ENCODE measurements at places on chromosomes 2 and 18. TPM values are rescaled to one million over a fixed set of nuclear protein-coding genes. Genes with fewer than 3 reads are reported as not detected.

GRCh38 chr2:221334481-221335218 lies 237.5 kb downstream of the EPHA4 start:
- no peak overlapping the region for H3K27ac ChIP-seq
- no peaks in the 10 kb centered on the region for H3K27me3 ChIP-seq
- no peaks in the 10 kb centered on the region for H3K4me1 ChIP-seq
- no peak overlapping the region for H3K4me3 ChIP-seq
- no peaks in the 10 kb centered on the region for H3K36me3 ChIP-seq

- no peak for DNase-seq
- H3K4me3 ChIP-seq = no peak overlapping the region
- H3K27ac ChIP-seq = no peak overlapping the region
- no peaks in the 10 kb centered on the region for H3K4me1 ChIP-seq
These were observed 481.9 kb upstream of the SETBP1 start for GRCh38 chr18:44198612-44199284.

SKOR2 gene
- not detected for total RNA-seq

DNA sequence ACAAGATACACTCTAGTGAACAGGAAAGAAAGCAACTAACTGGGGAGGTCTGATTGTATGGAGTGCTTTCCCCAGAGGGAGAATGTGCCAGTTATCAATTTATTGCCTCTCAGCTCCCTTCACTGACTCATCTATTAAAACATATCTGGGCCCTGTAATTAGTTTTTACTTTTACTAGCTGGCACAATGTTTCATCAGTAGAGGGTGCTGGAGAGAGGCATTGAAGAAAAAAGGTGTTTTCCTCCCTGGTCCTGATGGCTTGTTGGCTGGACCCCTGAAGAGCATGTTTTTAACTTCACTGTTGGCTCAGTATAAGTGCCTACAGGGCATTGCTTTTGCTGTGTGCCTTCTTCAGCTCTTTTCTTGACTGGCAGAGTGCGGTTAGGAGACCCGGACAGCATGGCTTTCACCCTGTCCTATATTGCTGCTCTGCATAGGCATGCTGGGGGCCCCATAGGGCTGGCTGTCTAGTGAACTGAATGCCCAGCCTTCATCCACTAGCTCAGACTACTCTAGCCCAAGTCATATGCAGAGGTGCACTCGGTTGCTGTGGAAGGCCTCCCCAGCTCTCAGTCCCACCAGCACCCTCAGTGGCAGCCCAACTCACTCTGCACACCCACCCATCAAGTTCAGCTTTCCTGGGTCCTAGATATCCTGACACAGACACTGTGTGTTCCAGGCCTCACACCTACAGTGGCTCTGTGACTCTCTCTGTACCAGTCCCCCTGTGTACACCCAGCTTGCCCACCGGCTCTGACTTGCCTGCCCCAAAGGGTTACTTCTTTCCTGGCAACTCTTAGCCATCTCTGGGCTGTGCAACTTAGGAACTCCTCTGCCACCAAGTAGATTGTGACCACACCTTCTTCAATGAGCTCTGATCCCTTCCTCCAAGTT lies 62.3 kb upstream of the ACYP2 start:
- no peak for DNase-seq
- H3K36me3 ChIP-seq = no peaks in the 10 kb centered on the region
- H3K4me1 ChIP-seq = no peaks in the 10 kb centered on the region
- H3K4me3 ChIP-seq = no peak overlapping the region
- H3K27me3 ChIP-seq = no peaks in the 10 kb centered on the region

- no peak for DNase-seq
- peaks cover 28% of the 10 kb centered on the region for H3K36me3 ChIP-seq
- no peaks in the 10 kb centered on the region for H3K4me1 ChIP-seq
These were observed 17.0 kb downstream of the THNSL2 start for GRCh38 chr2:88187038-88187676.

- H3K27ac ChIP-seq = peak overlapping the region; percentile 62
- no peak for DNase-seq
- no peaks in the 10 kb centered on the region for H3K27me3 ChIP-seq
These were observed 634.9 kb upstream of the PIK3C3 start for GRCh38 chr18:41320100-41320499.

GALNT14 gene
- 29.0 TPM for total RNA-seq

- no peak overlapping the region for H3K27ac ChIP-seq
- H3K27me3 ChIP-seq = no peaks in the 10 kb centered on the region
- H3K36me3 ChIP-seq = no peaks in the 10 kb centered on the region
- H3K4me1 ChIP-seq = no peaks in the 10 kb centered on the region
- DNase-seq = no peak
These were observed 136.9 kb upstream of the THSD7B start for GRCh38 chr2:136628490-136628889.

ALLC gene
- total RNA-seq = not detected

GRCh38 chr2:221716426-221717303 lies 144.6 kb upstream of the EPHA4 start:
- no peak for DNase-seq
- H3K4me3 ChIP-seq = no peak overlapping the region
- no peaks in the 10 kb centered on the region for H3K4me1 ChIP-seq
- H3K27me3 ChIP-seq = no peaks in the 10 kb centered on the region
- H3K36me3 ChIP-seq = no peaks in the 10 kb centered on the region

FZD7 gene
- total RNA-seq = 2.6 TPM

IL1RN gene
- total RNA-seq = 1,539 TPM

- no peak overlapping the region for H3K4me3 ChIP-seq
- no peak for DNase-seq
- H3K4me1 ChIP-seq = no peaks in the 10 kb centered on the region
- H3K36me3 ChIP-seq = no peaks in the 10 kb centered on the region
- H3K27me3 ChIP-seq = no peaks in the 10 kb centered on the region
These were observed 50.6 kb upstream of the FMNL2 start for GRCh38 chr2:152284398-152284797.

- H3K27ac ChIP-seq = no peak overlapping the region
- no peak overlapping the region for H3K4me3 ChIP-seq
- H3K36me3 ChIP-seq = no peaks in the 10 kb centered on the region
- no peak for DNase-seq
- H3K27me3 ChIP-seq = no peaks in the 10 kb centered on the region
These were observed 5.3 kb upstream of the PLCL1 start for GRCh38 chr2:197799068-197799467.

ST8SIA5 gene
- total RNA-seq = not detected

DNA sequence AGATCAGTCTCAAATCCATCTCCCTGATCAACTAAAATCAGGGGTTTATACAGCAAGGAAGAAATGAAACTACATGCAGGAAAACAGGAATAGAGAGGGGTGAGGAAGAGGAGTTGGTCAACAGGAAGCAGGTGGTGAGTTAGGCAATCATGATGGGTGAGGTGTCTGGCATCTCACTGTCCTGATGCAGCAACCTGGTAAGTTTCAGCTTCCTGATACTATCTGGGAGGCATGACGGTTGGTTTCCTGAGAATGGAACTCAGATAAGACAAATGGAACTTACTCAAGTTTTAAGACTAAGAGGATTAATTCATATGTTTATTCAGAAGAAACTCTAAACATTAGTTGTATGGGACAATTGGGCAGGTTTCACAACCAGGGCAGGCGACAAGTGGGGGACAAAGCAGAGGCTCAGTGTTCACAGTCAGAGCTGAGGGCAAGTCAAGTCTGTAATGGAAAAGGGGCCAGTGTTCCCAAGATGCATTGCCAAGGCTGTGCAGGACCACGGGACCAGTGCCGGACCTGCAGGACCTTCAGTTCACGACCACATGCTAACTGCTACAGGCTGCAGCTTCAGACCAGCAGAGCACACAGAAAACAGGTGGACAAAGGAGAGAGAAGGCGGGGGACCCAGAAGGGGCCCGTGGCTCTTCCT lies 17.7 kb upstream of the GALM start:
- H3K27me3 ChIP-seq = no peaks in the 10 kb centered on the region
- H3K27ac ChIP-seq = no peak overlapping the region
- DNase-seq = no peak
- no peak overlapping the region for H3K4me3 ChIP-seq

DNA sequence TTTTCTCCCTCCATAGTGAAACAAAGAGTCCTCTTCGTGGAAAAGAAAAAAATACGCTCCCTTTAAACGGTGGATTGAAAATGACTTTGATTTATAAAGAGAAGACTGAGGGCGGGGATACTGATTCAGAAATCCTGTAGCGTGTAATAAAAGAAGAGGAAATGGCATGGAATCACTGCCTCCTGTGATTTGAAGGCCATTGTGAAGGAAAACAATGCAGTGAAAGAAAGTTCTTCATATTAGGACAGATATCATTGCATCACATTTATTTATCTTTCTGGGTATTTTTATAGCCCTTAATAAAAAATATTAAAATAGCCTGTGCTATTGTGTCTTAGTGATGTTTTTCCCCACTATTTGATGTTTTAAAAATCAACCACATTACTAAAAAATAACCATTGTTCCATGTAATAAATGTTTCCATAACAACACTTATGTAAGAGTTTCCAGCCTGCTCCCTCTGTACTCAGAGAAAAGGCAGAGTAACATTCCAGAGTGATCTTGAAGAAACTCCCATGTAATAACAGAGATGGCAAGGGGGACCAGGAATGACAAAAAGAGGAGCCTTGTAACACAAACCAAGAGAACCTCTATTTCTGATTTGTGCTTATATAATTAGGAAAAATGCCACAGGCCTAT lies 8.0 kb downstream of the MRPL33 start:
- no peak for DNase-seq
- H3K27ac ChIP-seq = peak overlapping the region; percentile 80
- H3K27me3 ChIP-seq = no peaks in the 10 kb centered on the region
- no peak overlapping the region for H3K4me3 ChIP-seq

GRCh38 chr2:43317194-43317593 lies 90.8 kb upstream of the ZFP36L2 start:
- no peak overlapping the region for H3K4me3 ChIP-seq
- no peak for DNase-seq
- H3K36me3 ChIP-seq = no peaks in the 10 kb centered on the region
- H3K27me3 ChIP-seq = no peaks in the 10 kb centered on the region
- peaks cover 8% of the 10 kb centered on the region for H3K4me1 ChIP-seq
- H3K27ac ChIP-seq = no peak overlapping the region

DNA sequence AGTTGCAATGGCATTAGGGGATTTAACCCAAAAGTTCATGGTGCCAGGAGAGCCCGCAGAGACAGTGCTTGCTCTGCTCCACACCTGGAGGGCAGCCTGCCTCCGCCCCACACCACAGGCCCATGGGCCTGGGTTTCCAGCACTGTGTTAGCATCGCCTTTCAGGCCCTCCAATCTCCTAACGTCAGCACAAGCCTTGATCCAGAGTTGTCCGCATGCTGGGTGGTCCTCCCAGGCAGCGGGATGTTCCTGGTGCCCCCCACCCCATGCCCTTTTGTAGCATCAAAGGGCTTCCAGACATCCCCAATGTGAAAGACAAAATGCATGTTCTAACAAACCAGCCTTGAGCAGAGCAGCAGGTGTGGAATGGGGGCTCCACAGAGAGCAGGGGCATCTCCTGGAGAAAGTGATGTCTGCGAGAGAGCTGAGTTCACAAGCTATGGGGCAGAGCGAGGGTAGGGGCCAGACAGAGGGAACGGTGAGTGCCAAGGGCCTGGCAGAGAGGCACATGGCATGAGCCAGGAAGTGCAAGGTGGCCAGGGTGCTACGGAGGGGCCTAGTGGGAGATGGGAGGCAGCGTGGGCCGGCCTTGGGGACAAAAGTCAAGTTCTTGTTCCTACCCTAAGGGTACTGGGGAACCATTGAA lies 119.2 kb downstream of the CYP26B1 start:
- no peak for DNase-seq
- H3K27ac ChIP-seq = no peak overlapping the region
- H3K4me3 ChIP-seq = no peak overlapping the region
- H3K27me3 ChIP-seq = no peaks in the 10 kb centered on the region

- peak overlapping the region; percentile 64 for H3K27ac ChIP-seq
- peaks cover 13% of the 10 kb centered on the region for H3K4me1 ChIP-seq
- H3K36me3 ChIP-seq = no peaks in the 10 kb centered on the region
- no peaks in the 10 kb centered on the region for H3K27me3 ChIP-seq
These were observed 14.9 kb downstream of the LPIN2 start for GRCh38 chr18:2997846-2998564.

- H3K27me3 ChIP-seq = no peaks in the 10 kb centered on the region
- H3K27ac ChIP-seq = peak overlapping the region; percentile 25
- no peaks in the 10 kb centered on the region for H3K36me3 ChIP-seq
- peaks cover 17% of the 10 kb centered on the region for H3K4me1 ChIP-seq
- no peak overlapping the region for H3K4me3 ChIP-seq
These were observed 74.4 kb downstream of the MAP3K20 start for GRCh38 chr2:173150087-173150486.

SERPINB11 gene
- total RNA-seq = 13.5 TPM

PPP1R7 gene
- total RNA-seq = 108 TPM
